GM04503 (cell line): ENCODE measurements at places on chromosomes 3 and 15.

DNA sequence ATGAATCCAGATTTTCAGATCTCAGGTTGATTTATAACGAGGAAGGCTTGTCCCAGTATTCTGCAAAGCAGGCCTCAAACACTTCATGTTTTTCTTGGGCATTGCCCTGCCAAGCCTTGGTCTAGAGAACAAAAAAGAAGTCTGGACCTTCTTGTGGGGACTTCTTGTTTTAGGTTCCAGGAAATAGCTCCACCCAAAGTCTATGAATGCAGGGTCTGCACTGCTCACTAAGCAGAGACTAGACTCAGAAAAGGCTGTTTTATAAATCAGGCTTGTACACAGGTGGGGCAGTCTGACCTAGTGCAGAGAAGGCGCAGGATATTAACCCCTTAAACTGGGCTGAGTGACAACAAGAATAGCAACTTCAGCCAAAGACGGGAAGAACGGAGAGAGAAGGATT lies 44.3 kb downstream of the GLB1 start:
- no peak for DNase-seq

DNA sequence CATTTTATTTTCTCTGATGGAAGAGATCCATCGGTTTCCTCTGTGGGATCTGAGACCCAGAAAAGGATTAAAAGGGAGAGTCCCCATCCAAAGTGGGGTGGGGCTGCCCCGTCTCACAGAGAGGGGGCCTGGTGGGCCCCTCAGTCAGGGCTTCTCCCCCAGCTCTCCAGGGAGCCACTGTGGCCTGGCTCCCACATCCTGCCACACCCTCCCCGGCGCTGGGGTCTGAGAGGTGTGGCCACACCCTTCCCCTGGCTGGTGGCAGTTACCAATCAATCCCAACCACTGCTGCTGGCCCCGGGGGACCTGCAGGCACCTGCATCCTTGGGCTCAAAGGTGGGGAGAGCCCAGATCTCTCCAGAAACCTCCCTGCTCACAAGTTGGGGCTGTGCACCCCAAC lies 161.8 kb upstream of the IQSEC1 start:
- DNase-seq = no peak

- DNase-seq = no peak
These were observed 76.4 kb upstream of the SEMA6D start for GRCh38 chr15:47640901-47641300.

- no peak for DNase-seq
These were observed 509.1 kb downstream of the TUSC7 start for GRCh38 chr3:117218641-117219048.

DNA sequence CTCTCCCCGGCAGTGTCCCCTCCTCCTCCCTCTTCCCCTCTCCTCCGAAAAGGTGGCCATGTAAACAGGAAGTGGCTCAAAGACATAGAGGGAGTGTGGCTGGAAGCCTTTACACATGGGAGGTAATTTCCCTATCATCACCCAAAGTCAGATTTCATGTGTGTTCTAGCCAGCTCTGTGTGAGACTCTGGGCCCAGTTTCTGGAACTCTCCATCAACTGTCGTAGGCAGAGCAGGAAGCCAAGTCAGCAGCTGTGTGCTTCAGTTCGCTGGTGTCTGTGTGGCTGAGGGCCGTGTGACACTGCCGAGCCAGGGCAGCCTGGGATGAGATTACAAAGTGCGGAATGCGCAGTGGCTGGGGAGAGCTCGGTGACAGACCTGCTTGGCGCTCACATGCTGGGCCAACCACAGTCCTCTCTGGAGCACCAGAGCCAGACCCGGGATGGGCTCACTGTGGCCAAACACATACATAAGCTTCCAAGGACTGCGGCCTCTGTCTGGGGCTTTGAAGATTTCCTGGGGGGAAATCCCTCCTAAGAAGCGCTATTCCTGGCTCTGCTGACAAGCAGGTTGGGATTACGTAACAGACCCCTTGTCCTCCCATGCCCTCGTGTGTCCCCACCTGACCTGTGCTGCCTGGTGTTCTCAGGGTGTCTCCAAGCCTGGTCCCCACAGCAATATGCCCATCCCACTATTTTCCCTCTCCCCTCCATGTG lies 50.7 kb downstream of the UMPS start:
- peak; percentile 73 for DNase-seq
